AG10803 (cell line): ENCODE measurements at places on chromosomes 11 and 22.

DNA sequence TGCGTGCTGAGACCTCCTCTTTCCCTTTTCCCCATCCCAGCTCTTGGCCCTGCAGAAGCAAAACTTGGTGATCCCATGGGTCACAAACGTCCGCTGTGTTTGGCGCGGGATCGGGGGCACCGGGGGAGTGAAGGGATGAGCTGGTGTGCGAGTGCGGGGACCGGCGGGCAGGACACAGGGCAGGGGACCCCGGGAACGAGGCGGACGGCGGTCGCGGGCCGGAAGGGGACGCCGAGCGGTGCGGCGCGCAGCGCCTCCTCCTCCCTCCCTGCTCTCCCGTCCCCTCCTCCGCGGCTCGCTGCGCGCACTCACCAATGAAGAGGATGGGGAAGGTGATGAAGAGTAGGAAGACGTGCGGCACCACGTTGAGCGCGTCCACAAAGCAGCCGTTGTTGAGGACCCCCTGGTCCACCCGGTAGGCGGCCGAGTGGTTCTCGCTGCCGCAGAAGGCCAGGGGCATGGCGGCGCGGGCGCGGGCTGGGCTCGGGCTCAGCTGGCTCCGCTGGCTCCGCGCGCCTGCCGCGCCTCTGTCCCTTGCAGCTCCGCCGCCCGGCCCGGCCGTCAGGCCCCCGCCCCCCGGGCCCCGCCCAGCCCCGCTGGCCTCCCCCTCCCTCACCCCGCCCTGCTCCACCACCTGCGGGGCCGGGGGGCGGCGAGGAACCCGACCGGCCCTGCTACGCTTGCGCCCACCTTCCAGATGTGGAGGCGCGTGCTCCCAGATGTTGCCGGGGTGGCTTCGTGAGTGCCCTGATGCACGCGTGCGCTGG is at the start of gene ABCC8:
Gene ABCC8 (minus strand): TSS at position 529 of the 767 bp plus-strand sequence. CDS start 69 bp downstream, at position 460.
- no peak for DNase-seq

DNA sequence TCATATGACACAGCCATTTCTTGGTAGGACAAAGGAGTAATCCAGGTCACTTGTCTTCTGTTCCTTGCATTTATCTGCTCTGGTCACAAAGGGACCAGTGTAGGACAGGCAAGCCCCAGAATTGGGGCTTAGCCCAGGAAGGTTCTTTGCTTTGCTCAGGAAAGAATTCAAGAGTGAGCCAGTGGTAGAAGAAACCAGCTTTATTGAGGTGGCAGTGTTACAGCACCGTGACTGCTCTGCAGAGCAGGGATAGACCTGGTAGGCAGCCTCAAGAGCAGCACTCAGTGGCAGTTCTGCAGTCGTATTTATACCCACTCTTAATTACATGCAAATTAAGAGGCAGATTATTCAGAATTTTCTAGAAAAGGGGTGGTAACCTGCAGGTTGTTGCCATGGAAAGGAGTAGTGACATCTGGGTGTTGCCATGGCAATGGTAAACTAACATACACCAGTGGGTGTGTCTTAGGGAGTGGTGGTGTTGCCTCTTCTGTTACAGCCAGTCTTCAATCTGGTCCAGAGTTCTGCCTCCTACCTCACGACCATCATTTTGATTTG is 84.9 kb upstream of the RAB1B start:
- DNase-seq = peak; percentile 25

DNA sequence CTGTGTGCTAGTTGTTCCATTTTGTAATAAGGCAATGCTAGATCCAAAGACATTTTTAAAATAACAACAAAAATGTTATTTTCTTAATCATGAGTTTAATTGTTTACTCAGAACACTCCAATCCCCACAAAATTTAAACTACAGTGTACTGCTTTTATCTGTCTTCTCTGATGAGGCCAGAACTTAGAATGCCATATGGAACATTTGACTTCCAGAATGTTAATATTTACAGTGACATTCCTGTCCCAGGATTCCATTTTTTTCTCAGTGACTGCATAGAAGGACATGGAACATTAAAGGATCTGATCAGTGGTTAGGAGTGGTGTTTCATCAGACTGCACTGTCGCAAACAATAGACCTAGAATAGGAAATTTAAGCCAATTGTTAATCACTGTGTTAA is 494.9 kb upstream of the ARHGAP42 start:
- DNase-seq = no peak

DNA sequence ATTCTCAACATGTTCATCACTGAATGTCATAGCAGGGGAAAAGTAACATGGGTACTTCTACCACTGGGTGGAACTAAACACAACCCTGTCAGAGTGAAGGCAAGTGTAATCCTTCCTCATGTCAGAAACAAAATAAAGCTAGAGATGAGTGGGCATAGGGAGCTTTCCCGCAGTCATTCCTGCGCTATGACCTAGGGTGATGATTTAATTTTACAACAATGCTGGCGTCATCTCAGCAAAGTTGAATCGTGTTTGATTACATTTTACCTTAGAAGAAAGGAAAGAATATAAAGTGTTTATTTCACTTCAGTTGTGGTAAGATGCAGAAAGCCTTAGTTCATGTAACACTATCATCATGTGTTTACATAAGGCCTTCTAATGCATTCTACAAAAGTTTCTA is 355.6 kb downstream of the METTL15 start:
- DNase-seq = no peak

GRCh38 chr22:38966942-38967341 is 9.5 kb downstream of the APOBEC3A start:
- no peak for DNase-seq

GRCh38 chr22:27788500-27789288 is 12.9 kb downstream of the MN1 start:
- DNase-seq = no peak

GRCh38 chr22:29647954-29648737 is 44.7 kb downstream of the NF2 start:
- DNase-seq = no peak

- DNase-seq = peak; percentile 29
These were observed 1.6 kb downstream of the GTPBP1 start for GRCh38 chr22:38707346-38707745.

GRCh38 chr11:134359646-134360045 is 27.9 kb downstream of the GLB1L2 start:
- no peak for DNase-seq
